A549 treated with RU486 at 1 μM for 4 hours (cell line): ENCODE measurements at places on chromosomes 16 and 17. TPM values are rescaled to one million over a fixed set of nuclear protein-coding genes. Genes with fewer than 3 reads are reported as not detected.

The CDK5R1 gene
- total RNA-seq: 2.7 to 3.5 TPM (median 3.3 TPM) in 5 replicates

The CPD gene
- 26.5 to 30.2 TPM (median 27.9 TPM) in 5 replicates for total RNA-seq

The FBXW10B gene
- total RNA-seq: 2.2 to 4.3 TPM (median 3.1 TPM) in 5 replicates

The CORO6 gene
- 4.1 to 8.8 TPM (median 5.7 TPM) in 5 replicates for total RNA-seq

The NPIPB4 gene
- total RNA-seq: 24.2 to 31.8 TPM (median 26.8 TPM) in 5 replicates

The KCNH6 gene
- 0.02 TPM in 1 of 5 replicates, not detected in the others for total RNA-seq

The PLEKHM1 gene
- total RNA-seq: 20.5 to 25.9 TPM (median 23.3 TPM) in 5 replicates

The CTF1 gene
- total RNA-seq: 0.08 to 0.23 TPM (median 0.16 TPM) in 4 of 5 replicates, not detected in the other

The TP53TG3C gene
- total RNA-seq: 0.15 to 0.33 TPM (median 0.31 TPM) in 3 of 5 replicates, not detected in the others

The SLC5A2 gene
- total RNA-seq: 0.13 to 0.29 TPM in 2 of 5 replicates, not detected in the others
